T47D (cell line): ENCODE measurements at places on chromosomes 16 and 17.

GRCh38 chr16:49775581-49775980 lies 80.3 kb downstream of the ZNF423 start:
- DNase-seq, result no peak

GRCh38 chr16:57551057-57551456 lies 8.6 kb downstream of the ADGRG5 start:
- no peak for DNase-seq

DNA sequence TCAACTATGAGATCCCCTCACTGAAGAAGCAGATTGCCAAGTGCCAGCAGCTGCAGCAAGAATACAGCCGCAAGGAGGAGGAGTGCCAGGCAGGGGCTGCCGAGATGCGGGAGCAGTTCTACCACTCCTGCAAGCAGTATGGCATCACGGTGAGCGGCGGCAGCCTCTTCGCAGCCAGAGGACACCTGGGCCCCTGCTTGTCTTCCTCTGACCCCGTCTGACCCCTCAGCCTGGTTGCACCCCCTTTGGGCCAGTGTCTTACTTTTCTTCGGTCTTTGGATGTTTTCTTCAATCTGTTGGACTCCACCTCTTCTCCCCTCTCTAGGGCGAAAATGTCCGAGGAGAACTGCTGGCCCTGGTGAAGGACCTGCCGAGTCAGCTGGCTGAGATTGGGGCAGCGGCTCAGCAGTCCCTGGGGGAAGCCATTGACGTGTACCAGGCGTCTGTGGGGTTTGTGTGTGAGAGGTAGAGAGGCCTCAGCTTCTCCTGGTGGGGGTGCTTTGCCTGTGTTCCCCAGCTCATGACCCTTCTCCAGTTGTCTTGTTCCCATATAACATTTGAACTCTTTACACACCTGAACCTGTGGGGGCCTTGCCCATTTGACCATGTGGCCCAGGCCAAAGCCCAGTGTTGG lies 4.4 kb downstream of the CDK5RAP3 start:
- DNase-seq, result no peak

- no peak for DNase-seq
These were observed 11.0 kb downstream of the AMFR start for GRCh38 chr16:56414366-56414765.

DNA sequence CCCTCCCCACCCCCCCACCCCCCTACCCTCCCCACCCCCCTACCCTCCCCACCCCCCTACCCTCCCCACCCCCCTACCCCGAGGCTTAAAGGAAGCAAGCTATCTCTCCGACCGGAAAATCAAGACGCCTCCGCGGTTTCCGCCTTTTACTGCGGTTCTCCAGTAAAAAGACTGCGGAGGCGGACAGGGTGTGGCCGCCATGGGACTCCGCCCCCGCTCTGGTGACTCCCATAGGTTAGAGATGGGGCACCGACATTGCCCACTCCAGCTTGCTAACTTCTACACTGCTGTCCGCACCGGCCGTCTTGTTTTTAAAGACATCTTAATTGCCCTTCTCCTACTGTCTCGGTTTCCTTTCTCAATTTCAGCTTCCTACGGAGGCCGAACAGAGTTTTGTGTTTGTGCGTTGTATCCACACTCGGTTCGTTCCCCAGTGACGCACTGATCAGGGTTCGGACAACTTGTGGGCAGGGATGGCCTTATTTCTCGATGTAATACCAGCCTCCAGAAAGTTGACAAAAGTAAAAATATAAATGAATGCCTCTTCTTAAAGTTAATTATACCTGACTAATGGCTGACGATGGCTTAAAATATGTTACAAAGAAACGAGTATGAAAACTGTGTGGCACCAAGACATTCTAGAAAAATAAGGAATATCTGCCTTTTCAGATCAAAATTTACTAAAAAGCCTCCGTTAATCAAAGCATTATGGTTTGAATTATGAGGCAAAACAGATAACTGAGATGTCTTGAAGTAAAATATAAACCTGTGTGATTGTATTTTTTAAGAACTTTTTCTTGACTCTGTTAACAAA lies 1.1 kb upstream of the ZNF200 start:
- DNase-seq, result peak; percentile 79
